ENCODE measurements at places on chromosomes 6 and 20.

DNA sequence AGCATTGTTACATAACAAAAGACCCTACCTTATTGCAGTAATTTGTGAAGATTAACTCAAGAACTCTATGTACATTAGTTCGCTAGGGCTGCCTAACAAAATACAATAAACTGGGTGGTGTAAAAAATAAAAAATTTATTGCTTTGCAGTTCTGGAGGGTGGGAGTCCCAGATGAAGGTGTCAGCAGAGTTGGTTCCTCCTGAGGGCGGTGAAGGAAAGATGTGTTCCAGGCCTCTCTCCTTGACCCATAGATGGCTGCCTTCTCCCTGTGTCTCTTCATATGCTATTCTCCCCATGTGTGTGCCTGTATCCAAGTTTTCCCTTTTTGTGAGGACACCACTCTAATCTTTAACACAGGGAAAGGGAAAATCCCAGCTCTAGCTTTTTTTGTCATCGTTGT, 305 bp upstream of the VNN1 start:
- DNase-seq: no peak

GRCh38 chr6:97029552-97029951, 105.0 kb downstream of the KLHL32 start:
- no peak for DNase-seq

GRCh38 chr6:127567476-127567875, 9.5 kb upstream of the C6orf58 start:
- DNase-seq: no peak

GRCh38 chr6:13239530-13240455, 88.5 kb downstream of the TBC1D7 start:
- DNase-seq: no peak

- DNase-seq: no peak
These were observed 10.4 kb downstream of the ZNF831 start for GRCh38 chr20:59173938-59174491.

DNA sequence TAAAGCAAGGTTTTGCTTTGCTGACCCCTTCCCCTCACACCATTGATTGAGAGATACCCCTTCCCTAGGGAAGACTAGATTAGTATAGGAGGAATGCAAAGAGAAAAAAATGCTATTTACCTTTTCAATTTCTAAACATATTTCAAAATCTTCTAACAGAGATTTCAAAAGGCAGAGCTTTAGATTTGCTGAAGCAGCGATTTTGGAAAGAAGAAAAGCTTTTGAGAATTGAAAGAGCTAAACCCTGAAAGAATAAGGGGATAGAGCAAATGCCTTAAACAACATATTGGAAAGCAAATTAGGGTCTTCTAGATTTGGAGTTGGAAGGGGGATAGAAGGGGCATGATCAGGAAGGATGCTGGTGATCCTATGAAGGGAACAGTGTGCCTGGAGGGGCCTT, 46.5 kb upstream of the KLHL31 start:
- no peak for DNase-seq

GRCh38 chr6:95087394-95088097, 489.8 kb upstream of the MANEA start:
- no peak for DNase-seq

- DNase-seq: no peak
These were observed 15.9 kb upstream of the FYN start for GRCh38 chr6:111888928-111889695.

DNA sequence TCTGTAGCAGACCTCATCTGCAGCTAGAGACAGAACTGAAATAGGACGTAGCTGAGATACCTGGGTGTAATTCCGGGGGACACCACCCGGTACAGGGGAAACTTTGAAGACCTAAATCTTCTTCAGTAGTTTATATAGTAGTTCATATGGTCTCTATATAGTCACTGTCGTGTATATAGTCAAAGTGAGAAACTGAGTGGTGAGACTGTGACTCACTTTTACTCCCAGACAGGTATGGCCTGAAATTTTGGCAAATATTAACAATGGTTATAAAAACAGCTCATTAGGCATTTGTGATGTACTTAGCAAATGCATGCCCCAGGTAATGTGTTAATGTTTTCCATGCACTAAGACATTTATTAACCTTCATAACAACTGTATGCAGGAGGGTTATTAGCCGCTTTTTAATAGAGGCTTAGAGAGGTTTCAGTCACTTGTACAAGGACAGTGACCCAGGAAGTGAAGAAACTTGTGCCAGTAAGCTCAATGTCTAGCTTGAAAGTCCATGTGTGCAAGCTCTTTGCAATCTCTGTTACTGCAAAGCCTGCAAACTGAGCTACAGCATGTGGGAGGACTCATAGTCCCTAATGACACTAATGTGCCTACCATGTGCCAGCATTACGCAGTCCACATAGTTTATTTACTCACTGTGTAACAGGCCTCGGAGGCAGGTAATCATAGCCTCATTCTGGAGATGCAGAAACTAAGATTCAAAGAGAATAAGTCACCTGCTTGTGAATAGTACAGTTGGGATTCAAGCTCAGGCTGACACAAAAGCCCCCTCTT, 165.4 kb upstream of the CHD6 start:
- DNase-seq: no peak

GRCh38 chr20:25324412-25324811, 66.2 kb downstream of the ABHD12 start:
- DNase-seq: no peak

DNA sequence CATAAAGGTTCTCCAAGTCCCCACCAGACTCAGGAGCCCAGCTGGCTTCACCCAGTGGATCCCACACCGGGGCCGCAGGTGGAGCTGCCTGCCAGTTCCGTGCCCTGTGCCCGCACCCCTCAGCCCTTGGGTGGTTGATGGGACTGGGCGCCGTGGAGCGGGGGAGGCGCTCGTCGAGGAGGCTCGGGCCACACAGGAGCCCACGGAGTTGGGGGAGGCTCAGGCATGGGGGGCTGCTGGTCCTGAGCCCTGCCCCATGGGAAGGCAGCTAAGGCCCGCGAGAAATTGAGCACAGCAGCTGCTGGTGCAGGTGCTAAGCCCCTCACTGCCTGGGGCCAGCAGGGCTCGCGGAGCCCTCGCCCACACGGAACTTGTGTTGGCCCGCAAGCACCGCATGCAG, 234.4 kb upstream of the HSF2 start:
- no peak for DNase-seq

Data from stimulated activated CD4-positive, alpha-beta T cell treated with anti-CD3 and anti-CD28 coated beads, TNF-alpha, amount 100 ng/mL, for 1 hour (primary cell).